Central memory CD8-positive, alpha-beta T cell (primary cell): ENCODE measurements at places on chromosomes 4 and X.

- DNase-seq: no peak
These were observed 62.7 kb upstream of the SORBS2 start for GRCh38 chr4:185874516-185875230.

GRCh38 chrX:66221856-66222255 is 57.8 kb downstream of the HEPH start:
- no peak for DNase-seq

GRCh38 chr4:8169763-8170162 is 11.2 kb upstream of the ABLIM2 start:
- no peak for DNase-seq

DNA sequence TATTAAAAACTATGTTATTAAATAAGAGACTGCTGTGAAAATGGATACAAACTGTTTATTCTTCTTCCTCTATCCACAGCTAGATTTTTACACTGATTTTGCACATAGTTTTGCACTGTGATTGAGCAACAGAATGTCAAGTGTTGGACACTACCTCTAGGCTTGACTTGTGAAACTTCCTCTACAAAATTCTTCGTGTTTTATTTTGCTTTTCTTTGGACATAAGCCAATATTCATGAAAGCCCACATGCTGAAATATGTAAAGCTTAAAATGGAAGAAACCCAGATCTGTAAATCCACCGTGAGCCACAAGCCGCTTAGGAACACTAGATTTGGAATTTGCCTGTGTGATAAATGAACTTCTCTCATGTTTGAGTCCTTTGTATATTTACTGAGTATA is 849.4 kb downstream of the FSTL5 start:
- DNase-seq: no peak
